Renal pelvis (tissue), 12 donors: ENCODE measurements at places on chromosomes 13 and 19. TPM values are rescaled to one million over a fixed set of nuclear protein-coding genes. Genes with fewer than 3 reads are reported as not detected.

JOSD2 gene
- 12.9 TPM for polyA plus RNA-seq

KCNJ14 gene
- 1.0 TPM for polyA plus RNA-seq

LACC1 gene
- 4.3 TPM for polyA plus RNA-seq

ERICH4 gene
- polyA plus RNA-seq: 7.5 TPM

ZNF723 gene
- polyA plus RNA-seq: 0.15 TPM
